ENCODE measurements at places on chromosomes 13 and 19.
A peak's percentile ranks its signal among the peaks of the same experiment; 100 is the strongest.

DNA sequence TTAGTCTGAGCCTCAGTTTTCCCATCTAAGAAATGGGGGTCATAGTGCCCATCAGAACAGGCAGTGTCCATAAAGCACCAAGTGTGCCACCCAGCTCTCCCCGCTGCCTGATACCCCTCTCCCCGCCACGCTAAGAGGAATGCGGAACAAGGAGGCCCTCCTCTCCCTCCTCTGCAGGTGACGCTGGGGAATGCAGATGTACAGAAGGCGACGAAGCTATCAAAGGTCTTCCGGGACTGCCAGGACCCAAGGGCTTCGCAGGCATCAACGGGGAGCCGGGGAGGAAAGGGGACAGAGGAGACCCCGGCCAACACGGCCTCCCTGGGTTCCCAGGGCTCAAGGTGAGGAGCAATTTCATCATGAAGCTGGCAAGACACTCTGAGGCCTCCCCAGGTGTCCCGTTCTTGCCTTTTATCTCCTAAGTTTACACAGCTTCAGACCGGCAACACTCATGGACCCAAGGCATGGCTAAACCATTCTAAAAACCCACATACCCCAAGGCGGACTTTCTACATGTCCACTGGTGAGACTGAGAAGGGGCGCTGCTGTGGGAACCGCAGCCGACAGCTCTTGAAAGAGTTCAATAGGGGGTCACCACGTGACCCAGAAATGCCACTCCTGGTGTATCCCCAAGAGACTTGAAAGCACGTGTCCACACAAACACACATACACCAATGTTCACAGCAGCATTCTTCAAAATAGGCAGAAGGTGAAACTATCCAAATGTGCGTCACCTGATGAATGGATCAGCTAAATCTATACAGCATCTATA, 102.7 kb downstream of the RAB20 start:
- DNase-seq: no peak

DNA sequence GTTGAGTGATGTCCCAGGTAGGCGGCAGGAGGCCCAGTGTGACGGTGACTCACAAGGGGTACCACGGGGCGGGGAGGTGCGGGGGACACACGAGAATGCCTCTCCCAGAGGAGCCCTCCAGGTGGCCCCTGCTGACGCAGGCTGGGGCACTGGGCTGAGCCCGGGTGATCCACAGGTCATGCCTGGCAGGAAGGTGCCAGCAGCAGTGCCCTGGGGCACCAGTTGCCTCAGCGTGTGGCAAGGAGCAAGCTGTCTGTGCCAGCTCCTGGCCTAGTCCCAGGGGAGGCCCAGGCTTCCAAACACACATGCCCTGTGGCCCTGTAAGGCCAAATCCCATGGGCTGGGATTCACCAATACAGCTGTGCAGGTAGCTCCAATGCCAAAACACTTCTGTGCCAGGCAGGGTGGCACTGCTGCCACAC, 28.0 kb downstream of the AKT2 start:
- DNase-seq: no peak

GRCh38 chr13:59715611-59716010, 448.1 kb downstream of the DIAPH3 start:
- no peak for DNase-seq

GRCh38 chr13:52034616-52035226, 10.2 kb downstream of the UTP14C start:
- DNase-seq: no peak

DNA sequence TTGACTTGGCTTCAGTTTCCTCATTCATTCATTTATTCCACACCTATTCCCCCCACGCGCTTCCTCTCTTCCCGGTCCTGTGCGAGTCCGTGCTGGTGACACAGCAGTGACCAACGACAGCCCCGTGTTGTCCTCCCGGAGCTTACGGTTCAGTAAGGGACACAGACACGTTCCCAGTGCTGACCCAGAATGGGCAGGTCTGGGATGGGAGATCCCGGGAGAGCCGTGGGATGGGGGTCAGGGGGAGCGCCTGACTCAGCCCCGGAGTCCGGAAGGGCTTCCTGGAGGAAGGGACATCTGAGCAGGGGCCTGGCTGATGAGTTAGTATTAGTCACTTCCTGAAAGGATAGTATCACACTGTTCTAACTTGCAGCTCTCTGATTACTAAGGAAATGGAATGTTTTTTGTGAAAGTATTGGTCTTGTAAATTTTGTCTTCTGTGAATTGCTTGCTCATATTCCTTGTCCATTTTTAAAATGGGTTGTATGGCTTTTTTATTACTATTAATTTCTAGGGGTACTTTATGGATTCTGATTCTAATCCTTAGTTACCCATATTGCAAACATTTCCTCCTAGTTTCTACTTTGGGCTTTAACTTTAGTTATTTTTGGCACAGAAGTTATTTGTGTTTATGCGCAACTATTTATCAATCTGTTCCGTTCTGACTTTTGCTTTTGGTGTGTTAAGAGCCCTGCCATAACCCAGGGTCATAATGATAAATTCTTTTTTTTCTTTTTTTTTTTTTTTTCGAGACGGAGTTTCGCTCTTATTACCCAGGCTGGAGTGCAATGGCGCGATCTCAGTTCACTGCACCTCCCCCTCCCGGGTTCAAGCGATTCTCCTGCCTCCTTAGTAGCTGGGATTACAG, 708 bp upstream of the ERCC1 start:
- peak; percentile 25 for DNase-seq

- DNase-seq: no peak
These were observed 10.4 kb downstream of the CLASRP start for GRCh38 chr19:45049073-45049736.

DNA sequence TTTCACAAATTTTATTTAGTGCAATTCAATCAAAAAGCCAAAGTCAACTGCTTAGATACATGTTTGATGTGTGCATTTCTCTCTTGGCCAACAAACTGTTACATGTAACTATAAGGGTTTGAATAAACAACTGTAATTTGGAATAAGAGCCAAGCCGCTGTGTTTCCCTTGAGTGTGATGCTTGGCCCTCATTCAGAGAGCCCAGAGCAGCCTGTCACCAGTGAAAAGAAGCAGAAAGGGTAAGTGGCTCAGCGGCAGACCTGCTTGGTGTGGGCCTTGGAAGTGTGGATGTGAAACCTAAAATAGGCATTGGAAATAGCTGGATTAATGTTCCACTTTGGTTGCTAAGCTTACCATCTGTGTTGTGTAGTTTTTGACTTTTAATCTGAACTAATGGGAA, 924.6 kb downstream of the OLFM4 start:
- no peak for DNase-seq

DNA sequence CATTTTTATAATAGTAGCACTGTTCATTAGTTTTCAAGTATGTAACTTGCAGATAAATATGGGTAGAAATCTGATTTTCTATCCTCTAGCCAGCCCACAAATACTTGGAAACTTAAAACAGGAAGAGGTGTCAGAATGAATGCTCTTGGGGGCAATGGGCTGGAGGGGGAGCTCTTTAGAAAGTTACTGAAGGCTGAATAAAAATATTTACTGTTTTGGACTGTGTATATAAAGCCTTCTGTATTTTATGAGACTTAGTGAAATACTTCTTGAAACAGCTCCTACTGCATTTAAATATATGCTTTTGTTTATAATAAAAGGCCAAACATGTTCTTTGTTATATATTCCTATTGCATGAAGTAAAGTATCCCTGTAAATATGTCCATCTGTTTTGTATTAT, 138.8 kb downstream of the RGCC start:
- no peak for DNase-seq

DNA sequence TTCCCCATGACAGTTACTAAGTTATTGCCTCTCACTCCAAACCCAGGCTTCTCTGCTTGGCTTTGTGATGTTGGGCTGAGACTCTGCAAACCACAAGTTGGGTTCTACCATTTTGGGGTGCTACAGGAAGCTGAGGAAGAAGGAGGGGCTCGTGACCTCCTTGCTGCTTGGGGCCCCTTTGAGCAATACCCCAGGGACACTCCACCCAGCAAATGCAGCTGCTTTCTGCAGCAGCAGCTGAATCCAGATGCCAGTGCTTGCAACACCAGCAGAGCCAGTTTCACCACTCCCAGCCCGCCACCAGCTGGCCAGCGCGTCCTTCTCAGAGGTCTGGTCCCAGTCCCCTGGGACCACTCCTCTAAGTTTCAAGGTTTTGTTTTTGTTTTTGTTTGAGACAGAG, 22.0 kb upstream of the UBAC2 start:
- DNase-seq: no peak

GRCh38 chr13:65461590-65461989, 1768.5 kb downstream of the PCDH9 start:
- DNase-seq: no peak

GRCh38 chr13:41061914-41062837, 867 bp downstream of the WBP4 start:
- no peak for DNase-seq

DNA sequence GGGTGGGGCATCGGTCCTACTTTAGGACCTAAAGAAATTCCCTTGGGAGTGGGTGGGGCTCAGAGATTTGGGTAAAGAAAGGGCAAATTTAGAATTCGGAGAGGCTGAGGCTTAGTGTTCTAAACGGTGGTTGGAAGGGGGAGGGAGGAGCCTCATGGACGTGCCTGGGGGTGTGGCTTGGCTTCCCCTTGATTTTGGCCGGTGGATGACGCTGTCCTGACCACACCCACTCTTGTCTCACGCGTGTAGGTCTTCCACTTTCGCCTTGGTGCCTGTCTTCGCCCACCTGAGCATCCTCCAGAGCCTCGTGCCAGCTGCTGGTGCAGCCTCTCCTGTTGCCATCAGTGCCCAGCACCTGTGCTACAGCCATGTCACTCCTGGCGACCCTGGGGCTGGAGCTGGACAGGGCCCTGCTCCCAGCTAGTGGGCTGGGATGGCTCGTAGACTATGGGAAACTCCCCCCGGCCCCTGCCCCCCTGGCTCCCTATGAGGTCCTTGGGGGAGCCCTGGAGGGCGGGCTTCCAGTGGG, 1.2 kb upstream of the NUP62 start:
- DNase-seq: no peak

DNA sequence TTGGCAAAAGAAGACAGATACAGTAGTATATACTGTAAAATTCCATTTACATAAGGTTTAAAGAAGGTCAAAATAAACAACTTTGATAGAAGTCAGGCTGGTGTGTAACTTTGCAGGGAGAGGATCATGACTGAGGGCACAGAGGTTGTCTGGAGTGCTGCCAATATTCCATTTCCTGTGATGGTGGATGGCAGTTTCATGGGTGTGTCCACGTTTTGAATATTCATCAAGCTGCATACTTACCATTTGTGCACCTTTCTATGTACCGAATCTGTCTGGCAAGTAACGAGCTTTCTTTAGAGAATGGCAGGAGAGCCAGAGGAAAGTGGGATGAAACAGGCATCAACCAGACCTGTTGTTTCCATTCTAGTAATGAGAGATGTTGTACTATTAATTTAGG, 420.5 kb upstream of the HTR2A start:
- DNase-seq: no peak

DNA sequence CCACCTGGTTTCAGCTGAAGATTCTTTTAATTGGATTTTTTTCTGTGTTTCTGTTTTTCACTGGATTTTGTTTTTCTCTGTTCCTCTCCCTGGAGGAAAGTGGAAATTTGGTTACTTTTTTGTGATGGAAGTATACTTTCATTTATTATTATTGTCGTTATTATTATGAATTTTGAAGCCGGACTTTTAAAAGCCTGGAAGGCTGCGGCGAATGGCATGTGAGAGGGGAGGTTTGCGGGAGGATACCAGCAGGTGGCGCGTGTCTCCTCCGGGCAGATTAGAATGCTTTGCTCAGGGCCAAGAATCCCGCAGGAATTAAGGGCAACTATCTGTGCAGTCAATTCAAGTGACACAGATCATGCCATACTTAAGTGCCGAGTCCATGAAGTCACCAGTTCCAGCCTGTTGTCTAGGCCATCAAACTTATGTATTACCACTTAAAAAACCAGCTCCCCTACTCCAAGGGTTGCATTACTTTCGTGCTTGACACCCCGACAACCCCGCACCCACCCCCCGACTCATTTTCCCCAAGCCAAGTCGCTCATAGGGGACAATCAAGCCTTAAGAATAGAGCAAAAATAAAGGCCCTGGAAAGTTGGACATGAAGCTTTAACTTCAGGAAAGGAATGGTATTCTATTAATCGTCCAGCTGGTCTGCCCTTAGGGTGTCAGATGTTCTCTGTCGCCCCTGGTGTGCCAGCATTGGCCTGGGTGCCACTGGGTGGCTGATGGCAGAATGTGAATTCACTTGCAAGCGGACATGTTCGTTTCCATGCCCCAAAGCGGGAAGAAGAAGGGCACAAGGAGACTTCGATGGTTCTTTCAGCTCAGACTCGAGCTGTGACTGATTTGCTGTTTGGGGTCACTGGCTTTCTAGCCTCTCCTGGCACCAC, 1.3 kb upstream of the LRCH1 start:
- peak; percentile 56 for DNase-seq

DNA sequence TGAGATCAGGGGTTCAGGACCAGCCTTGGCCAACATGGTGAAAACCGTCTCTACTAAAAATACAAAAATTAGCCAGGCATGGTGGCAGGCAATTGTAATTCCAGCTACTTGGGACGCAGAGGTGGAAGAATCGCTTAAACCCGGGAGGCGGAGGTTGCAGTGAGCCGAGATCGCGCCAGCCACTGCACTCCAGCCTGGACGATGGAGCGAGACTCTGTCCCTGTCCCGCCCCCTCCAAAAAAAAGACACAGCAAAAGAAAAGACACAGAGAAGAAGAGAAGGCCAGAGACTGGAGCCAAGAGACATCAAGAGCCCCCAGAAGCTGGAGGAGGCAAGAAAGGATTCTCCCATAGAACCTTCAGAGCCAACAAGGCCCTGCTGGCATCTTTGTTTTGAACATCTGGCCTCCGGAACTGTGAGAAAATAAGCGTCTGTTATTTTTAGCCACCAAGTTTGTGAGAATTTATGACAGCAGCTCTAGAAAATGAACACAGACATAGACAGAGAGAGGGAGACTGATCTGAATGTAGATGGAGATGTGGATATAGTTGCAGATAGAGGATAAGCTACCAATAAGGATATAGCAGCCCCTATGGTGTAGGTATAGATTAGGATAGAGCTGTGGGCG, 25.7 kb upstream of the PNMA8B start:
- no peak for DNase-seq

GRCh38 chr19:44636439-44637389, 7.0 kb upstream of the PVR start:
- no peak for DNase-seq
